Tibial nerve (tissue), 4 donors: ENCODE measurements at places on chromosomes 5 and 9.
A peak's percentile ranks its signal among the peaks of the same experiment; 100 is the strongest.

- DNase-seq, result no peak
Observed at GRCh38 chr5:53503562-53504218, 23.3 kb downstream of the FST start.

DNA sequence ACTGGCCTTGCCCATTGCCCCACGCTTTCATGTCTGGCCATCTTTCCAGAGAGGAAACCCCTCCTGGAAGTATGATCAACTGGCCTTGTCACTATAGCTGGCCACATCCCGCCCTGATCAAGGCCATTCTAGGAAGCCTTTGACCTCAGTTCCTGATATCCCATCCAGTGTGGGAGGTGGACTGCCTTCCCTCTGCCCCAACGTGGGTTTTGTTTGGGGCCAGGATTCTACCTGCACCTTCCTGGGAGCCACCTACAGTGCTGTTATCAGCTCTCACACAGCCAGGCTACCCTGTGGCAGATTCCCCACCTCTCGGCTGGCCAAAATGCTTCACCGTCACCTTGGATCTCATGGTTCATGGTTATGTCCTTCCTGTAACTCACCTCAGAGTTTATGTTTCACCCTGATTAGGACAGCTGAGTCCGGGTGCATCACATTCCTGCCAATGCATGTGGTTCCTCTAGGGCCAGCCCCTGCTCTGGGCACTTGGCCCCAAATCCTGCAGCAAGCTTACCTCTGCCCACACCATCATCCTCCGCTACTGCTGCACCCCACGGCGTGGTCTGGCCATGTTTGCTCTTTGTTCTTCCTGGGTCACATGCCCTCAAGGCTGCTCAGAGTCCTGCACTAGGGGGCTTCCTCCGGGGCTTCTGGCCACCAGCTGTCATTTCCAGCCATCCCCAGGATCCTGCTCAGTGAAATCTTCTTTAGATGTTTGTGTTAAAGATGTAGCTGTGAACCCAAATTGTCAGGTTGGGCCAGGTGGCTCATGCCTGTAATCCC lies 24.2 kb upstream of the S1PR3 start:
- DNase-seq, result no peak

DNA sequence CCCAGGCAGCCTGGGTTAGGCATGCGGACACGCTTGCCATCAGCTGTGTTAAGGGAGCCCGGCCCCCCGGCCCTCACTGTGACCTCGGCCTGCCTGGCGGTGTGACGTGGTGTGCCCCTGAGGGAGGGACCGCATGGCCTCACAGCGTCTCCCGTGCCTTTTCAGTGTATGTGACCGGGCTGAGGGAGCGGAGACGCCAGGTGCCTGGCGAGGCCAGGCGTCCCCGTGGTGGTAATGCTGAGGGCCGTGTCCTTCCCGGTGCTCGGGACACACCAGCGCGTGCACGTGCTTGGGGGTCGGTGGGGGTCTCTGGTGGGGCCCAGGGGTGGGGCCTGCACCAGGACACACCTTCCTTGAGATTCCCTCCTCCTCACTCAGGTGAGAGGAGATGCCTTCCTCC lies 10.9 kb downstream of the RNU6ATAC start:
- DNase-seq, result no peak

- DNase-seq, result no peak
Observed at GRCh38 chr5:78760366-78760765, 111.8 kb upstream of the LHFPL2 start.

DNA sequence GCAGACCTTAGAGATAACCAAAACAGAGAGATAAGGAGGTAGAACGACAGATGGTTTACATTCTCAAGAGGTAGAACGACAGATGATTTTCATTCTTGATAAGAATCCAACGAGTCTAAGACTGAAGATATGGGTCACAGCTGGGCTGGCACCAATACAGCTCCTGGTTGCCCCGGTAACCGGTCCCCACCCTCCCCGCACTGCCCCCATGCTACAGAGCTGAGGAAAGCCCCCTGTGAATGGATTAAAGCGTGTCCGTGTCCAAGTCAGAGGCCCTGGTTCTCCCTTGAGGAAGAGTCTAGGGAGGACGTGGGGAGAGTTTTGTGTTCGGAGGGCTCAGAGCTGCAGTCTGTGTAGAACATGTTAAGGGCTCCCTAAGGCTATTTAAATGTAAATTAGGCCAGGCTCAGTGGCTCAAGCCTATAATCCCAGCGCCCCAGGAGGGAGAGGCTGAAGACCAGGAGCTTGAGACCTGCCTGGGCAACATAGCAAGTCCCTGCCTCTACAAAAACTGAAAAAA lies 8.1 kb downstream of the IDNK start:
- no peak for DNase-seq

- no peak for DNase-seq
Observed at GRCh38 chr5:154778534-154778933, 23.4 kb downstream of the LARP1 start.

- no peak for DNase-seq
Observed at GRCh38 chr9:11414241-11414640, 801.4 kb upstream of the PTPRD start.

DNA sequence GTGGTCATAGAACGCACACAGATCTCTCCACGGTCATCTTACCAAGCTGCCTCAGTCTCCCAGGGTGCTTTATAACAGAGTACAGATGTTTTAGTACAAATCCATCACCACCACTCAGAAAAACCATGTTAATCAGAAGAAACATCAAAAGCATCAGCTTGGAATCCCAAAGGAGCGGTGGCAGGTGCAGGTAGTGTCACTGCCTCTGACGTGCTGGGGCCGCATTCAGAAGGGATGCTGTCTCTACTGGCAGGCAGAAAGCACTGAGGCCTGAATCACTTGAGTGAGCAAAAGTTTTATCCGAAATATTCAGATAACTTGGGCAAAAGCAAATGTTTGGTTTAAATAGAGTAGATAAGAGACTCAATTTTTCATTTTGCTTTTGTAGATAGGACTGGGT lies 448.4 kb upstream of the ZNF608 start:
- DNase-seq, result no peak

- DNase-seq, result no peak
Observed at GRCh38 chr5:159059722-159060121, 40.0 kb downstream of the EBF1 start.

DNA sequence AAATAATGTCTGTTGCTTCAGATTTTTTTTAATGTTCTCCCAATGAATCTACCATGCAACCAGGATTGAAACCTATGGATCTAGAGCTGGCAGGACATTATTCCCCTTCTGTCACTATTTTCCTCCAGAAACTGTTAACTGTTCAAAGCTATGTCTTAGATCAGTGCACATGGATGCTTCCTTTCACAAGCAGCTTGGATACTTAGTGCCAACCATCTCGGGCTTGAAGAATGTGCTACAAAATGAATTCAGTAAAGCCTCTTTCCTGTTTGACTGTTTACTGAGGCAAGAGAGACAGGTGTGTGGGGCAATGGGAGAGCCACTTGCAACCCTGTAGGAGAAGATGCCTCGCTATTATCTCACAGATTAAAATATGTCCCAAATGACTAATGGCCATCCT lies 774.8 kb downstream of the KCTD16 start:
- DNase-seq, result no peak

GRCh38 chr9:5900622-5901021 lies 9.9 kb downstream of the MLANA start:
- no peak for DNase-seq

DNA sequence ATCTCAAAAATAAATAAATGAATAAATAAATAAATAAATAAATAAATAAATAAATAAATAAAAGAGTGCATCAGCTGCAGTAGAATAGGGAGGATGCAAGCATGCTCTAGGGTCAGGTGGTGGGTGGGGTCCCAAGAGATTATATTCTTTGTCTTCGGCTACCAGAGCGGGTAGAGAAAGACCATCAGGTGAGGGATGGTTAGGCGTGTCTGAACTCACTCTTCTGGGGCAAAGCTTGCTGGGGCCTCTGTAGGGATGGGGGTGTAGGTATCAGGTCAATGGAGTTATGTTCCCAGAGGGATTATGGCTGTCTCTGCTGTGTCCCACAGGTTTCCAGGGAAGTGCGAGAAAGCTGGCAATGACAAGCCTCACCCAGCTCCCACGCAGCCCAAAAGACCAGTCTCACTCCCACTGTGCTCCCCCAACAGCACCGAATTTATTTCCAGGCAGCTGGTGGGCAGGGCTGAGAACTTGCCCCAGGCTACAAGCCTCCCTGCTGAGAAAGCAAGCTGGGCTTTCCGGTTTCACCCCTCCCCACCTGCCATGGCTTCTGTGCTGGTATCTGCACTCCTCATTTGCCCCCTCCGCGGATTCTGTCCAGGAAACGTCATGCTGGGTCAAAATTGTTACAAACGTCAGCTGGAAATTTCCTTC lies 180.8 kb downstream of the LURAP1L start:
- no peak for DNase-seq

GRCh38 chr9:71816916-71817451 lies 48.7 kb upstream of the CEMIP2 start:
- DNase-seq, result no peak

DNA sequence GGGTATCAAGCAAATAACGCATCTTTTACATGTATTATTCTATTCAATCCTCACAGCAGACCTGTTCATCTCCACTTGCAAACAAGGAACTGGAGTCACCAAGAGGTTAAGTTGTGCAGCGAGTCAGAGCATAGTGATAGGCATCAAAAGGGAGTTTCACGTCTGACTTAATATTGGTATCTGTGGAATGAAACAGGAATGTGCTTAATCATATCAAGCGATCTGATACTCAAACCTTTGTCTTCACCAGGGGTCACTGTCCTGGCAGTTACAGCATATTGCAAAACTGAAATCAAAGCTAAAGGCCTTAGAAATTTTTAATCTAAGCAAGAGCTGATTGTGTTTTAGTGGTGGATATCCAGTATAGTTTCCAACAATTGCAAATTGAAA lies 271.6 kb downstream of the PLK2 start:
- DNase-seq, result no peak

GRCh38 chr5:76414788-76415187 lies 11.7 kb downstream of the IQGAP2 start:
- no peak for DNase-seq

- DNase-seq, result no peak
Observed at GRCh38 chr9:29691758-29692407, 2118.6 kb upstream of the C9orf72 start.

DNA sequence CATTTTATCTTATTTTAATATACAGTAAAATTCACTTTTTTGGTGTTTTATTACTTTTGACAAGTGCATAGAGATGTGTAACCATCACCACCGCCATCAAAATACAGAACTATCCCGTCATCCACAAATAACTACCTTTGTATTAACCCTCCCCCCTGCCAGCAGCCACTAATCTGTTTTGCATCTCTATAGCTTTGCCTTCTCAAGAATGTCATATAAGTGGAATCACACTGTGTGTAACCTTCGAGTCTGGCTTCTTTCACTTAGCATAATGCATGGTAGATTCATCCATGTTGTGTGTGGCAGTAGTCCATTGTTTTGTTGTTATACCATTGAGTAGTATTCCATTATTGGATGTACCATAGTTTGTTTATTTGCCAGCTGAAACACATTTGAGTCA lies 98.8 kb downstream of the BOD1 start:
- no peak for DNase-seq

GRCh38 chr5:2998106-2998505 lies 246.6 kb upstream of the IRX2 start:
- DNase-seq, result no peak

DNA sequence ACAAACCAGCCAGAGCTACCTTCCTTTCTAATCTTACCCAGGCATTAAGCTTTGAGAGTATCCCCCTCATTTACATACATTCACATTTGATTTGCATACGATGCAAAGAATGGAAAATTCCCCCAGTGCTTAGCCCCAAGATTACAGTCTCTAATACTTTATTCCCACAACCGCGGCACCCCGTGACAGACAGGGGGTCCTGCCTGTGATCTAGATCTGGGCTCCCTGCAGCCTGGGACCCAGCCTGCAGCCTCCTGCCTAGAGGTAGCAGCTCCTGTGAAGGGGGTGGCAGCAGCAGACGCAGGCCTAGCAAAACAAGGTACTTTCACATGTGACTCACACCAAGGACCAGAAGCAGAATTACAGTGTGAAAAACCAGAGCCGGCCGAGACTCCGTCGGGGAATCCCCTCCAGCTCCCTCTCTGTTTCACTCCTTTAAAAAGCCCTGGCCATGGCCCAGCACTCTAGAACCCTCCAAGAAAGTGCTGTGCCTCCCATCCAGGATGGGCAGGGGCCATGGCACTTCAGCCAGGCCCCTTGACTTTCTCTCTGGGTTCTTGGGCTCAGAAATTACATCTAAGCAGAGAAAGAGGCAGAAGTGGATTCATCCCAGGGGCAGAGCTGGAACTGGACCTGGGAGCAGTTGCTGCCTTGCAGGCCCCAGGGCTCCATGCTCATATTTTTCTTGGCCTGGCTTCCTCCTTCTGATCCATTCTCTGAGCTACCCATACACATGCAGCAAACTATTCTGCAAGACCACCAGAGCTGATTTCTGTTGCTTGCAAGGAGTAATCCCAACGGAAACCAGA lies 14.0 kb upstream of the TCF7 start:
- DNase-seq, result no peak

DNA sequence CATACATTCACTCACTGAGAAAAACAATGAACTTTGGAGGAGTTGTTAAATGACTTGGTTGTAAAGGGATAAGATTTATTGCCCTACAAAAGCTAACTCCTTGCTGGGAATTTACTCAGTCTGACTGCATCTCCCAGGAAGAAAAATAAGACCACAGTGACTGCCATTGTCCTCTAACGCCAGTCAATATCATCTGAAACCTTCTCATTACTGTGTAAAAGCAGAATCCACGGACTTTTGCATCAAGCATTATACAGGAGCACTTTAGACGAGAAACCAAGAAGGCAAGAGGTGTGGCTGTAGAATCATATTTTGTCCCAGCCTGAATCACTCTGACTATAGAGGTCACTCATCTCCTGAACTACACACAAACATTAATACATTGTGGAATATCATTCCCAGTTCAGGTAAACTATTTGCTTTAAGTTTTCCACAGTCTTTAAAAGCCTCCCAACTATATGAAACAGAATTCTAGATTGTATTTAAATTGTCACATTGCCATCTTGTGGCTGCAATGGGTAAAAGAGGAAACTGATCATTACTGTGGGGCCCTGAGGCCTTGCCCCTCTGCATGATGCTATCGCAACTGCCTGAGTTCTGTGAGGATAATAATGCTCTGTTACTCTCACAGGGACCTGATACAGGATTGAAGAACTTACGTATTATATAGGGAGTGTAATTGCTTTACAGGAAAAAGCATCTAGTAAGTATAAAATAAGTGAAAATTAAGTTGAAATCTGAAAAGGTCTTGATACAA lies 142.9 kb downstream of the SLCO4C1 start:
- DNase-seq, result no peak

DNA sequence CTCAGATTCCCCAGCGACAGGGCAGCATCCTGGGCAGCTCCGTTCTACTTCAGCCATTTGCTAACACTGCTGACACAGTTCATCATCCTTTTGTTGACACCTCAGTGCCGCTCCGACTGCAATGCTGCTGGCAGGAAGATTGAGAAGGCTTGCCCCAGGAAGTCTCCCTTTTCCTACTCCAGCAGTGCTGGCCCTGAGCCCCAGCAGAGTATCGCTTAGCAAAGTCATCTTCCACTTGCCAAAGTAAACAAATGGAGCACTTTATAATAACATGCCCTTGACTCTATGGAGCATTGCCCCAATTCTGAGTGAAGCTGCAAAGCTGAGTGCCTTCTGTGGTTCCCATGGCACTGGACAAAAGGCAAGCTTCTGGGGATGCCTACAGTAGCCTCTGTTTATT lies 32.2 kb downstream of the PRLR start:
- peak; percentile 15 for DNase-seq
